Memory B cell (primary cell): ENCODE measurements at places on chromosomes 4 and X.

DNA sequence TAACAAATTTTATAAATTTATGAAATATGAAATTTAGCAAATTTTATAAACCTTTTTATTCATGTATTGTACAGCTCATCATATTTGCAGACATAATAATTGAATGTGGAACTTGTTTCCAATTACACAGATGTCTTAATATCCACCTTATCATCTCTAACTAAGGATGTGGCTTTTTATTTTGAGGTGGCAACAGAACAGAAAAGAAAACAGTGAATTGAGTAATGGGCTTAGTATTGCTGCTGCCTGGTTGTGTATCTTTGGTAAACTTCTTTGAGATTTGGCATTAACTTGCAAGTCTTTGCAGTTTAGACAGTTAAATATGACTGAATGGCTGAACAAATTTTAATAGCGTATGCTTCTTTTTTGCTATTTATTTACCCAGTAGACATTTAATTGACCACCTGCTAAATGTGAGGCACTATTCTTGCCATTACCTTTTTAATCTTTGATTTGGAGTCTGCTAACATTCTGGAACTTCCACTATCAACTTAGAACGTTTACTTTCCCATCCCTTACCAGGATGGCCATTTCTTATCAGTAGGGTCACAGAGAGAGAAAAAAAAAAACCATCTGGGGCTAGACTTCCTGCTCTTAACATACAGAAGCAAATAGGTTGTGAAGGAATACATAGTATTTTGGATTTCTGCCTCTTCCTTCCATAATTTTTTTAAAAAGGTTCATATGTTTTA lies 44.8 kb downstream of the CLCN3 start:
- H3K4me3 ChIP-seq, result no peak overlapping the region
- H3K27ac ChIP-seq, result no peak overlapping the region
- H3K36me3 ChIP-seq, result peaks cover 8% of the 10 kb centered on the region
- H3K4me1 ChIP-seq, result peaks cover 14% of the 10 kb centered on the region

GRCh38 chrX:107673933-107674479 lies 45.7 kb downstream of the PRPS1 start:
- H3K4me3 ChIP-seq, result peak overlapping the region; percentile 93
- peaks cover 8% of the 10 kb centered on the region for H3K36me3 ChIP-seq
- H3K27me3 ChIP-seq, result no peaks in the 10 kb centered on the region

DNA sequence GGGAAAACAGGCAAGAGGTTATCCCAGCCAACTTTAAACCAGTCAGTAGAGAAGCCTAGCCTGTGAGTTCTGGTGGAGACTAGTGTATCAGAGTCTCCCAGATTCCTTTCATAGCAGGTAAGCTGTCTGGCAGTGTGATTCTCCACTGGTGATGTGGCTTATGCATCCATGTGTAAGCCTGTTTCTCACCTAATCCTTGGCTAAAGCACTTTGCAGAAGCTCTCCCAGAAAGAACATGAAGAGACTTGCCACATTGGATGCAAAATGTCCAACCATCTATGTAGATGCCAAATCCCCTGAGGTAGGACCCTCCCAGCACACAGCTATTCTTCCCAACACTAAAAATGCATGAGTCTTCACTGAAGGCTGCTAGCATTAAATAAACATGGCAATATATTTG lies 111.7 kb downstream of the CHRNA9 start:
- H3K4me3 ChIP-seq, result no peak overlapping the region
- peaks cover 12% of the 10 kb centered on the region for H3K36me3 ChIP-seq

DNA sequence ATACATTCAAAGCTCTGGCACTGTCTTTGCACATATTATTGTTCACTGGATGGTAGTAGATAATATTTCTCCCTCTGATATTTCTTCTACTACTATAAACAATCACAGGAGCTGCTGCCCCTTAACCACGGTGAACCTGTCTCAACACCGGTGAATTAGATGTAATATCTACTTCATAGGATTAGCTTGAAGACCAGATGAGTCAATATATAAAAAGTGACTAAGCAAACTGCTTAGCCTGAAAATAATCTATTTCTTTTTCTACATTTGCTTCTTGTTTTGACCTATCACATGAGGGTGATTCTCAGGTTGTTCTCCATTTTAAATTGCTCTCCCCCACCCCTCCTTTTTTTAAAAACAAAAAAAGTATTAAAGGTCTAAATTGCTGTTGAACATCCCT lies 645.5 kb downstream of the ANKRD50 start:
- H3K4me1 ChIP-seq, result no peaks in the 10 kb centered on the region
- no peaks in the 10 kb centered on the region for H3K27me3 ChIP-seq
- H3K36me3 ChIP-seq, result no peaks in the 10 kb centered on the region
- H3K27ac ChIP-seq, result no peak overlapping the region
- DNase-seq, result no peak

DNA sequence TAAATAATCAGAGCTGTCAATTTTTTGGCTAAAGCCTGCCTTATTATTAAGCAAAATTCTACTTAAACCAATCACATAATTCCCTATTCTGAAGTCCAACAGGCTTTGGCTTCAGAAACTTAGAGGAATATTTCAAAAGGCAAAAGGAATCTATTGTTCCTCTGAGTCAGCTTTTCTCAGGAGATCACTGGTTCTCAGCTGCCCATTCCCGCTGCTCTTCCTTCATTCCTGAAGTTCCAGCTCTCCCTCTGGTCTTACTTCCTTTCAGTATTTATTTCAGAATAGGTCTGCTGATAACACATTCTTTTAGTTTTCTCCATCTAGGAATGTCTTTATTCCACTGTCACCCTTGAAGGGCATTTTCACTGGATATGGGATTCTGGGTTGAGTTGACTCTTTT lies 133.7 kb downstream of the SOWAHB start:
- H3K27ac ChIP-seq, result no peak overlapping the region
- no peaks in the 10 kb centered on the region for H3K36me3 ChIP-seq
- peaks cover 17% of the 10 kb centered on the region for H3K27me3 ChIP-seq
- no peaks in the 10 kb centered on the region for H3K4me1 ChIP-seq
- H3K4me3 ChIP-seq, result no peak overlapping the region
- no peak for DNase-seq

DNA sequence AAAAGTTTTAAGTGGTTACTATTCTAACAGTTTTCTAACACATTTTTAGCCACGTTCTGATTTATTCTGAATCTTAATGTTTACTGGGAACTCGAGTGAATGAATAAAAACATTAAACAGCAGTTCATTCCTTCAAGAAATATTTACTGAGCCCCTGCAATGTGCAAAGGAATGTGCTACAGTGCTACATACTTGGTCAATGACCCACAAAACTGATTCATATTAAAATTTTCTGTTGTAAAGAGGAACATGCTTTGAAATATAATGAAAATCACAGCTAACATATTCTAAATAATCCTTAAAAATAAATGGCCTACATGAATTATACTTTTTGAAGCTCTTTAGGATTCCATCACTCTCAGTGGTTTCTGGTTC lies 78.7 kb downstream of the ARAP2 start:
- no peak for DNase-seq
- no peaks in the 10 kb centered on the region for H3K27me3 ChIP-seq
- no peak overlapping the region for H3K4me3 ChIP-seq
- H3K4me1 ChIP-seq, result no peaks in the 10 kb centered on the region

DNA sequence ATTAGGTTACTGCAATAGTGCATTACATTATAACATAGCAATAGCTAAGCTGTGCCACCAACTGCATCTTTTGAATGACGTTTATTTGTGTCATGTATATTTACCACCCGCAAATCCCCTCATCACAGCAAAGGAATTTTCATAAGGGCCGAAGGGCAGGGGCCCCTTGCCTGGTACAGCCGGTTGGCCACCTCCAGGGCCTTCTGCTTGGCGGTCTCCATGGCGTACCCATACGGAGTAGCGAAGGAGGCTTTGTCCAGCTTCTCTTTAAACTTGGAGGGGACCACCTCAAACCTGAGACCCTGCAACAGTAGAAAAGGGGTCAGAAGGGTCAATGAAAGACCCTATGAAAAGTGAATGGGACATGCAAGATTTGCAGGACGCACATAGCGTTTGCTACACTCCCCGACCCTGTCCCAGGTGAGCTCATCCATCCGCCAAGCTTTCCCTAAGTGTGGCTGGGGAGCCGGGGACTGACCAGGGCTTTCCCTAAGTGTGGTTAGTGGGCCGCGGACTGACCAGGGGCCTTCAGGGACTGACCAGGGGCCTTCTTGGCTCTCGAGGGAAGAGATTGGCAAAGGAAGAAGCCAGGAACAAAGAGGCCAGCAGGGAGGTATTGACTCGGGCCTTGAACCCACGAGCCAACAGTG lies 10.6 kb downstream of the ASMTL start:
- peaks cover 15% of the 10 kb centered on the region for H3K4me1 ChIP-seq
- no peak overlapping the region for H3K4me3 ChIP-seq
- peaks cover 26% of the 10 kb centered on the region for H3K36me3 ChIP-seq
- no peak overlapping the region for H3K27ac ChIP-seq

- no peaks in the 10 kb centered on the region for H3K4me1 ChIP-seq
- DNase-seq, result no peak
- no peak overlapping the region for H3K27ac ChIP-seq
These were observed 370.9 kb downstream of the PRR32 start for GRCh38 chrX:127190381-127190780.

DNA sequence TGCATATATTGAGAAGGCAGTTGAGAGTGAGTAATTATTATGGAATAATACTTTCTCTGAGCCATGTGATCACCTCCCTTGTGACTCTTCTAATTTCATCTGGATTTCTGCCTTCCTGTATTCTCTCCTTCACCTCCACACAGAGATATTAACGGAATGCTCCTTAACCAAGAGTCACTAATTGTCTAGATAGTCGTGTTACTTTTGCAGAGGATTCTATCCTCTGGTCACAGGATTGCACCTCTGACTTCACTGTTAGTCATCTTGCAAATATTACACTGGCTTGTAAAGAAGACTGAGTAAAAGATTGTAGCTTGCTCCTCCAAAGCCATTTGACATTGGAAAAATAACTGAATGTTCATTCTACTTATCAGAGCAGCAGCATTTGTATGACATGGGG lies 160.9 kb downstream of the SH2D1A start:
- H3K27me3 ChIP-seq, result peaks cover 1% of the 10 kb centered on the region
- no peak overlapping the region for H3K4me3 ChIP-seq
- no peaks in the 10 kb centered on the region for H3K36me3 ChIP-seq
- no peak for DNase-seq
- H3K27ac ChIP-seq, result no peak overlapping the region
- H3K4me1 ChIP-seq, result no peaks in the 10 kb centered on the region

DNA sequence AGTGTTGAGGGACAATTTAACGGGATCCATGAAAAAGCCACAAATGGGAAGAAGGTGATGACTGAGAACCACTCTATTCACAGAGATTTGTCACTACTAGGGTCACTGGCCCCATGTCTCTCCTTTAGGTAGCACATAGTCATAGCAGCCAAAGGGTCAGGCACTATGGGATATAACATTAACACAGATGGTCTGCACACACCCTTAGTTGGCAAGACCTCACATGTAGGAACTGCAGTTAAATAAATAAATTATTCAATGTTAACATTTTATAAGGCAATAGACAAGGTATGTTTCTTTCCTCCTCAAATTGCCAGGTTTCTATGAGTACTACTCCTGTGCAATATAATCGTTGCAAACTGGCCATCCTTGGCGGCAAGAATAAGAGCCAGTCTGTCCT lies 10.9 kb downstream of the RASGEF1B start:
- peaks cover 25% of the 10 kb centered on the region for H3K36me3 ChIP-seq
- H3K4me3 ChIP-seq, result no peak overlapping the region
- no peaks in the 10 kb centered on the region for H3K27me3 ChIP-seq
- H3K4me1 ChIP-seq, result peaks cover 41% of the 10 kb centered on the region
- no peak for DNase-seq

- H3K4me3 ChIP-seq, result no peak overlapping the region
- no peak for DNase-seq
- H3K27me3 ChIP-seq, result no peaks in the 10 kb centered on the region
- peaks cover 22% of the 10 kb centered on the region for H3K36me3 ChIP-seq
- no peak overlapping the region for H3K27ac ChIP-seq
- H3K4me1 ChIP-seq, result no peaks in the 10 kb centered on the region
These were observed 191.0 kb downstream of the CCSER1 start for GRCh38 chr4:90318193-90318592.

GRCh38 chr4:41169256-41169800 lies 45.0 kb downstream of the APBB2 start:
- no peaks in the 10 kb centered on the region for H3K36me3 ChIP-seq
- no peaks in the 10 kb centered on the region for H3K4me1 ChIP-seq
- DNase-seq, result no peak
- H3K27ac ChIP-seq, result no peak overlapping the region

- no peaks in the 10 kb centered on the region for H3K27me3 ChIP-seq
- no peak for DNase-seq
- H3K27ac ChIP-seq, result no peak overlapping the region
- no peaks in the 10 kb centered on the region for H3K4me1 ChIP-seq
These were observed 334.5 kb upstream of the SLC7A11 start for GRCh38 chr4:138576684-138577083.

DNA sequence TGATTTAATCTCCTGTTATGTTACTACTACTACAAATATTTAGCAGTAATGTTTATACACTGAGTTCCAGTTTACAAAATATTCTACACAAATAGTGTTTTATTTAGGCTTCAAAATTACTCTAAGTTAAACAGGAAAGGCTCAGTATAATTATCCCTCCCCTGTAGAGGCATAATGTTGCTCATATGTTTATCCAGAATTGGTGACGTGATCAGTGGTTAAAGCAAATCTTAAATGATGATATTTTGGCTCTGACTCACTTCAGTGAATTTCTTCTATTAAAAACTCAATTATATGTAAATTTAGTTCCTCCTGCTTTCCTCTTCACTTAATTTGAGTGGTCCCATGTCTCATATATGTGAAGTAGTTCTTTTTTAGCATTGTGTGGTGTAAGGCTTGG lies 438.5 kb downstream of the ADGRL3 start:
- H3K4me3 ChIP-seq, result no peak overlapping the region
- no peak for DNase-seq
- H3K27me3 ChIP-seq, result no peaks in the 10 kb centered on the region
- no peaks in the 10 kb centered on the region for H3K4me1 ChIP-seq

DNA sequence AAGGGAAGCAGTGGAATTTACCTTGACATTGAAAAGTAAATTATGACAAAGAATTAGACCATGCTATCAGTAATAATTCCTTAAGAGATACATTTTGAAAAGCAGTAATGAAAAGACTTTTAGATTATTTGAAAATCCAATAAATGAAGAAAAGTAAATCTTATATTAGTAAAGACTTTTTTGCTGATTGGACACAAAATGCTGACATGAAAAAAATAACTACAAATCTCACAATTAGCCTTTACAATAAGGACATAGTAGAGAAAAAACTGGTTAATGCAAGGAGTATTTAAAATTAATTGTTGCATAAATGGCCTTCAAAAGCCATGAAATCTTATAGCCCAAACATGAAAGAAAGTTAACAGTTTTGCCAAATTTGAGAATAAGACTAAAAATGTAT lies 446.1 kb upstream of the FAM241A start:
- H3K4me1 ChIP-seq, result no peaks in the 10 kb centered on the region
- H3K27ac ChIP-seq, result no peak overlapping the region
- H3K27me3 ChIP-seq, result peaks cover 4% of the 10 kb centered on the region
- no peaks in the 10 kb centered on the region for H3K36me3 ChIP-seq
- DNase-seq, result no peak
